Fibroblast of the aortic adventitia (primary cell): ENCODE measurements at places on chromosomes 2 and 18. TPM values are rescaled to one million over a fixed set of nuclear protein-coding genes. Genes with fewer than 3 reads are reported as not detected.

GRCh38 chr2:37625796-37626571, 45.5 kb downstream of the CDC42EP3 start:
- peak; percentile 38 for DNase-seq

- no peak for DNase-seq
Measured at GRCh38 chr2:149204686-149205085, 125.7 kb upstream of the LYPD6 start.

DNA sequence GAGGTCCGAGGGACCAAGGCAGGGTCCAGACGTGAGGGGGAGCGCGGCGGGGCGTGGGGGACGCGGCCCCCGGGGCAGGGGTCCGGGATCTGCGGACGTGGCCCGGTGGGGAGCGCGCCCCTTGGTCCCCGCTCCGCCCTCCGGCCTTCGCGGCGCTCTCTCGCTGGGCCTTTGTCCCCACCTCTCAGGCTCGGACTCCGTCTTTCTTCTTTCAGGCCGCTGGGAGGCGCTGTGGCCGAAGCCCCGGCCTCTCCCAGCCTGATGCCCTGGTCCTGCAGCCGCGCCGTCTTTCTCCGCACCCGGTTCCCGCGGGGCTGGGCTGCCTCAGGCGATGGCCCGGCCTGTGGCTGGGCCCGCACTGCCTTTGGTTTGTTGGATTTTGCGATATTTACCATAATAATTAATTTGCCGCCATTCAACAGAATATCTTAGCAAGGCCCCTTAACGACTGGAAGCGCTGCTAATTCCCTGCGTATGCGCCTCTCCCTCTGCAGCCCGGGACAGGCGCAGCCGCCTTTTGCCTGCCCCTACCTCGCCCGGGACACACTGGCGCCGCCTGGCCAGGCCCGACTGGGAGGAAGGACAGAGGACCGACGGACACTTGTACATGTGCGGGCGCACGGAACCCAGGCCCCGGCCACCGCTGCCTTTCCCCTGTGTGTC, 10.8 kb downstream of the SIX3 start:
- DNase-seq = peak; percentile 57

Gene GPR39
- 0.41 and 12.7 TPM in 2 replicates for total RNA-seq

- DNase-seq = no peak
Measured at GRCh38 chr18:6297875-6298274, 116.8 kb downstream of the L3MBTL4 start.

Gene C2orf66
- total RNA-seq = 0.27 TPM in 1 of 2 replicates, not detected in the other

- DNase-seq = no peak
Measured at GRCh38 chr2:128753321-128753720, 434.7 kb upstream of the HS6ST1 start.

Gene ASTL
- not detected in 2 replicates for total RNA-seq

DNA sequence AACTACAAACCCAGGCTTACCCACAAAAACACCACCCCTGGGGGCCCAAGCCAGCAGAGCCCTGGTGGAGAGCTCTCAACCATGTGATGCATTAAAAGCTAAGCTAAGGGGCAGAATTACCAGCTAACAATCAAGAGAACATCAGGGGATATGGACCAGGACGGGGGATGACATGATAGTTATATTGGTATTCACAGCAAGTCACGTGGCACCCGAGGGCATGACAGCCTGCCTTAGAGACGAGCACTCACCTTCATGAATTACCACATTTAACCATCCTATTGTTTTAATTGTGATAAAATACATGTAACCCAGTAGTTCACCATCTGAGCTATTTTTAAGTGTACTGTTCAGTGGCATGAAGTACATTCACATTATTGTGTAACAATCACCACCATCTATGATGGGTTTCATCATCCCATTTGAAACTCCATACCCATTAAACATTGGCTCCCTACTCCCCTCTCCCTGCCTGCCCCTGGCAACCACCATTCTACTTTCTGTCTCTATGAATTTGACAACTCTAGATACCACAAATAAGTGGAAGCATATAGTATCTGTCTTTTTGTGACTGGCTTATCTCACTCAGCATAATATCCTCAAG, 245.6 kb downstream of the ANAPC1 start:
- no peak for DNase-seq

Gene MYL12B
- 77.4 and 415 TPM in 2 replicates for total RNA-seq

DNA sequence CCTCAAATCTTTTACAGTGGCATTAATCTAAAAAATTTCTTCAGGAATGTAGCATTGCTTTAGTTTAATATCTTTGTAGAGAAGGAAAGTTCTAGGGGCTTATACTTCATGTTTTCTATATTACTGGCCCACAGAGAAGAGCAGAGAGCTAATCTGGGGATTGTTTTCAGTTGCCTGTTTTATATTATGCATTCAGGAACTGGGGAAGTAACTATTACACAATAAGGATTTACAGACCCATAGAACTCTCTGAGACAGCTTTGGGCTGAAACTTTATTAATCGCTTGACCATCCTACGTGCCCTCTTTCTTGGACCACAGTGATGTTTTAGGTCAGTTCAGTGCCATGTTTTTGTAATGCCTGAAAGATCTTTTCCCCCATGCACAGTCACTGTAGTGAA, 29.9 kb downstream of the BIRC6 start:
- DNase-seq = no peak

- no peak for DNase-seq
Measured at GRCh38 chr18:47689371-47689770, 241.1 kb downstream of the SMAD2 start.

DNA sequence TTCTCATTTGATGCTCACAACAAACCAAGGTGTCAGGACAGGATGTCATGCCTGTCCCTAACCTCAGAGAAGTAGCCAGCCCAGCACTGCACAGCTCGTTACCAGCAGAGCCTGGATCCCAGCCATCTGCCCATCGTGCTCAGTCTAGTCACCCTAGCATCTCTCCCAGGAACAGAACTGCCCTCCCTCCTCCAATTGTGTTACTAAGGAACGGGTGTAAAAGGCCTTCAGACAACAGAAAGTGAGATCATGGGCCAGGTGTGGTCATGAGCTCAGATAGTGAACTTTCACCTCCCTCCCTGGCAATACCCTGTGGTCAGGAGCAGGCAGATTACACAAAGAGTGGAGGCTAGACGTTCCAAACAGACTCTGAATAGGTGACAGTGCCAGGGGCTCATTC, 111.8 kb upstream of the PPP1CB start:
- DNase-seq = no peak

DNA sequence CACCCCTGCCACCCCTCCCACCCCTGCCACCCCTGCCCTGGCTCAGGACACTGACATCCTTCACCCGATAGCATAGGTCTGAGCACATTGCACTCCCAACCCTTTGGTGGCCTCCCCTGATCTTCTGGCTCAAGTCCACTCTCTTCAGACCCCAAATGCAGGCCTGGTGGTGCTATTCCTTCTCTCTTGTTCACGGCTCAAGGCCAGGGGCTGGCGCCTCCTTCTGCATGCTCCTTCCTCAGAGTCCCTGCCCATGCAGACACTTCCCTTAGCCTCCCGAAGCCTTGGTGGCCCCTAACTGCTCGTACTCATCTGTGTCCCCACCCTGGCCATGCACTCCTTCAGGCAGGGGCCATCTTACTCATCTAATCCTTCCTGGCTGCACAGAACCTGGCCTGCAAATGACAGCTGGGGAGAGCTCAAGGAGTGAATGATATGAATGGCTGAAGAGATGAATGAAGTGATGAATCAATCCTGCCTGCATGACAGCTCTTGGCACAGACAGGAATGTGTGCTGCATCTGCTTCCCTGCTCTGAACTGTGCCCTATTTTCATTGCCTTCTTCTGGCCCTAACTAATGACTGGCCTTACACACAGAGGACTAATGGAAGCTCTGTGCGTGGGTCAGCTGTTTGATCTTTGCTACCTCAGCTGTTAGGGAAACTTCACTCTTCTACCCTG, 290.8 kb downstream of the DYSF start:
- no peak for DNase-seq

GRCh38 chr18:79530821-79531220, 135.1 kb downstream of the NFATC1 start:
- no peak for DNase-seq

DNA sequence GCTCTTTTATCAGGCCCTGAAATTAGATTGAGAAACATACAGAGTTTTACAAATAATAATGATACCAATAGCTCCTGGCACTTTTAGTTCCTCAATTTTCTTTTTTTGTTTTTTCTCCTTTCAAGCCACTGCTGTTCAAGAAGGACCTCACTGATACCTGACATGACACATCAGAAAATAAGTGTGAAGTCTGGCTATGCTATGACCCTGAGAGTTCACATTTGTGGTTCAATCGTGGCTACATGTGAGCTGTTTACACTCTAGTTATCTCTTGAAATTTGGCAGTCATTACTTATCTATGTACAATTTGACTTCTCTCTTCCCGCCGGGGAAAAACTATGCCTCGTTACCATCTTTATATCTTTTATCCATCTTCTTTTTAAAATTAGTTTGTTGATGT, 686.5 kb downstream of the EPHA4 start:
- no peak for DNase-seq

Gene KLF7
- total RNA-seq = 12.3 and 38.5 TPM in 2 replicates

GRCh38 chr2:12652723-12653122, 64.0 kb upstream of the TRIB2 start:
- no peak for DNase-seq

Gene MERTK
- 0.65 and 2.4 TPM in 2 replicates for total RNA-seq

DNA sequence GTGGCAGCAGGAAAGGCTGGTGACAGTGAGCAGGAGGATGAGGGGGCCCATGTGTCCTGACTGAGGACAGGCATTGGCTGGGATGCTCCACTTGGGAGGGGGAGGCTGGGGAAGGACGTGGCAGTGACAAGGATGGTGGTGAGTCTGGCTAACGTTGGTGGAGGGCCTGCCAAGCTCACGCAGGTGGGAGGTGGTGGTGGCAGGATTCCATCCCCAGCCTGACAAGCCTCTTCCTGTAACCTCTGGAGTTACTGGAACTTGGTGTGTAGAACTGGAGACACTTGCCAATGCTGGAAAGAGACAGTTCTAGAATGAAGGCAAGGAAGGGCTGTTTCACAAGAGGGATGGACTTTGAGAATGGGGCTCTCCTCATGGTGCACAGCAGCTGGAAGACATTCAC, 8.2 kb downstream of the PROM2 start:
- no peak for DNase-seq

GRCh38 chr18:9876867-9877654, 8.7 kb upstream of the TXNDC2 start:
- peak; percentile 100 for DNase-seq

Gene AOX1
- total RNA-seq = 23.6 and 84.0 TPM in 2 replicates

Gene CHST9
- total RNA-seq = not detected in 2 replicates

- DNase-seq = peak; percentile 22
Measured at GRCh38 chr2:46367286-46367685, 70.1 kb downstream of the EPAS1 start.

Gene MC5R
- total RNA-seq = not detected in 2 replicates

DNA sequence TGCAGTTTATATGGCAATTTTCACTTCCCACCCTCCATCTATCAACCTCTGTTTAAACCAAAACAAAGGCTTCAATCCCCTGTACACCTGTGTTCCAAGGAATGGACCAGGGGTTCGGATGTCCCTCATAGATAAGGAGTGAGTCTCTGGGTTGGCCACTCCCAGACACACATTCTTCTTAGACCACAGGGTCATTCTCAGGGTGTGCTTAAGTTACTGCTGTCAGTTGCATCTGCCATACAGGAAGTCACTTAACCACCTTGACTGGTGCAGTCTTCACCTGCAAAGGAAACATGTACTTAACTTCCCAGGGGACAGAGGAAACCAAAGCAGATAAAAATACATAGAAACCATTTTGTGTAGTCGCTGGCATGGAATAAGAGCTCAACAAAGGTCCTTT, 151.0 kb upstream of the NDUFV2 start:
- no peak for DNase-seq

- no peak for DNase-seq
Measured at GRCh38 chr2:241112592-241112991, 10.5 kb upstream of the MTERF4 start.

Gene DOK6
- 2.1 and 3.2 TPM in 2 replicates for total RNA-seq

GRCh38 chr2:74833418-74834233, at the start of gene HK2:
HK2 (plus strand) TSS chr2:74834127; CDS start chr2:74834581, 454 bp downstream.
- peak; percentile 80 for DNase-seq
